Muscle of back (tissue), 13 donors: ENCODE measurements at places on chromosomes 6 and 20. TPM values are rescaled to one million over a fixed set of nuclear protein-coding genes. Genes with fewer than 3 reads are reported as not detected.
A peak's percentile ranks its signal among the peaks of the same experiment; 100 is the strongest.

EYS gene
- 0.84 TPM for polyA plus RNA-seq

DNA sequence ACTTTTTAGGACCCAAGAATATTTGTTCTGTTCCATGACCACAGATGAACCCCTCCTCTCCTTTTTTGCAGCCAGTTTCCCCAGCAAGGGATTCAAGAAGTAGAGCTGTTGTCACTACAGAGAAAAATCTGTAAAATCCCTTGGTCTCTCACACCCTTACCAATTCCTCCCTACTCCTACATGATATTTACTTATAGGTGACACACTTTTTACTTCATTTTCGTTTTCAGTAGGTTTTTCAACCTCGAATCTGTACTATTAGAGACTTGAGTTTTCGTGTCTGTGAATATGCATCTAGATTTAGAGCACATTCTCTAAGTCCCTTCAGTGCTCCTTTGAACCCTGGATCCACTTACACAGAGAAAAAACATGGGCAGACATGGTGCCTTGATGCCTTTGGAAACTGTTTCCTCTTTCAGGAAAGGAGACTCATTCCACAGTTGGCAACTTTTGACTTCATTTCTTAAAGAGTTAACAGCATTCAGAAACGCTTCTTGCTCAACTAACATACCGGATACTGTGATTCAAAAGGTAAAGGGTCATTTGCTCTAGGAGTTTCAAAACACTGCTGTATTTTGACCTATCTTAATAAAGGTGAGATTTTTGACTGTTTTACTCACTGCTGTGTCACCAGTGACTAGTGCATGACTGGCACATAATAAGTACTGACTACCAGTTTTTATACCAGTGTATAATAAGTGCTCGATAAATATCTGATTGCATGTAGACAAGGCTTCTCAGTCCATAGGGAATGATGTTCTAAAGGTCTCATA is 50.6 kb downstream of the LAMA4 start:
- no peak for DNase-seq

KIF13A gene
- 40.8 TPM for polyA plus RNA-seq

DNA sequence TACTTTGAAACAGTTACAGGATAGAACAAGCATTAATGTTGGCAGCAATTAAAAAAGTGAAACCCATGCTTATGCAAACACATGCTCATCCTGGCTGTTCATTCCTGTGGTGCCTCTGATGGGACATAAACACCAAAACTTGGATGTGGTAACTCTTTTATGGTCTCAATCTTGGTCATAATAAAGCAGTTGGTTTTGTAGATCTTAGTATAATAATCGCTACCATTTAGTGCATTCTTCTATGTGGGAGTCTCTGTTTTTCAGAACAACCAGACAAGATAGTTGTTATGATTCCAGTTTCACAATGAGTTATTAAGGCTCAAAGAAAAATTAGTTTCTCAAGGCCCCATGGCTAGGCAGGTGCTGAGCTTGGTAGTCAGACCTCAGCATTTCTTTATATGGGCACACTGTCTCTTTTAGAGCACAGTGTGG is 184.0 kb downstream of the UTRN start:
- DNase-seq: no peak

- DNase-seq: no peak
These were observed 133.1 kb upstream of the COL21A1 start for GRCh38 chr6:56380476-56380875.

GRCh38 chr6:97078791-97079190 is 154.3 kb downstream of the KLHL32 start:
- DNase-seq: no peak

SEMG1 gene
- 0.07 TPM for polyA plus RNA-seq

GRCh38 chr6:111210194-111210728 is 123.0 kb downstream of the SLC16A10 start:
- DNase-seq: peak; percentile 54

GRCh38 chr6:56093776-56094175 is 153.6 kb downstream of the COL21A1 start:
- no peak for DNase-seq

TPD52L2 gene
- polyA plus RNA-seq: 81.7 TPM

HSPA12B gene
- polyA plus RNA-seq: 23.1 TPM

- no peak for DNase-seq
These were observed 11.3 kb downstream of the DLK2 start for GRCh38 chr6:43444036-43444435.

GRCh38 chr6:126698732-126699240 is 358.9 kb downstream of the CENPW start:
- DNase-seq: no peak

C20orf144 gene
- 0.19 TPM for polyA plus RNA-seq

DNA sequence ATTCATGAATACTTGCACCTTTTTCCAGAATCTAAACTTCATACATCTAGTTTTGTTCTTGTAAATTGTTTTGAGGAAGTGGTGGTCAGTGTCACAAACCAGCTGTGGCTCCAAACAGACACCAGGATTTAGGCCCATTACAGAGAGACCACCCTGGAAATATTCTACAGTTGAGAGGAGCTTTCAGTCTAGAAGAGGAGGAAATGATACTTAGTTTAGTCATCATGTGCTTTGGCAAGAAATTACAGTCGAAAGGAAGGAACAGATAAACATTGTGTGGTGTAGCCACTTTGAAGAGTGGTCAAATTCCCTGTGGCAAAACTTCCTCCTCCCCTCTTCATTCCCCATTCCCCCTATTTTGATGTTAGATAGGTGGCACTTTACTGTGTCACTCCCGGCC is 15.7 kb downstream of the DCBLD1 start:
- DNase-seq: no peak

DNA sequence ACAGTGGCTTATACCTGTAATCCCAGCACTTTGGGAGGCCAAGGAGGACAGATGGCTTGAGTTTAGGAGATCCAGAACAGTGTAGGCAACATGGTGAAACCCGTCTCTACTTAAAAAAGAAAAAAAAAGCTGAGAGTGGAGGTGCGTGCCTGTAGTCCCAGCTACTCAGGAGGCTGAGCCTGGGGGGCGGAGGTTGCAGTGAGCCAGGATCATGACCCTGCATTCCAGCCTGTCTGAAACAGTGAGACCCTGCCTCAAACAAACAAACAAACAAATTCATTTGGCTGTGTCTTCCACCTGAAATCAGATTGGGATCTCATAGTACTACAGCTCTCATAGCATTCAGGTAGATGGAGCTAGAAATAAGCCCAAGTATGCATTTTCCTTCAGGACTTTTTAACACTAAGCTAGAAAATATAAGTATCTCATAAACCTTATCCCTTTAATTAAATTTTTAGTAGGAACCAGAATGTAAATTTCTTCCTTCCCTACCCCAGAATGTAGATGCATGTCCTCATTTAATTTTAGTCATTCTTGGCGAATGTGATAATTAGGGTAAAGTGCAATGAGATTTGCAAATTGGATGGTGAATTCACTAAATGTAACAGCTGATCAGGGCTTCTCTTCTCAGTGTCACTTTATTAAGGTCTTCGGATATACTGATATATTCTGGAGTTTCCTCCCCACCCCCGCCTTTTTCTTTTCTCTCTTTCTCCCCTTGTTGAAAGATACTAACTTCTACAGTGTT is 190.4 kb downstream of the CDKAL1 start:
- DNase-seq: no peak

- no peak for DNase-seq
These were observed 2.1 kb downstream of the FKBP1A start for GRCh38 chr20:1390581-1391403.

DEFB132 gene
- not detected for polyA plus RNA-seq

- no peak for DNase-seq
These were observed 95.3 kb upstream of the KCNG1 start for GRCh38 chr20:51118216-51118615.

DNA sequence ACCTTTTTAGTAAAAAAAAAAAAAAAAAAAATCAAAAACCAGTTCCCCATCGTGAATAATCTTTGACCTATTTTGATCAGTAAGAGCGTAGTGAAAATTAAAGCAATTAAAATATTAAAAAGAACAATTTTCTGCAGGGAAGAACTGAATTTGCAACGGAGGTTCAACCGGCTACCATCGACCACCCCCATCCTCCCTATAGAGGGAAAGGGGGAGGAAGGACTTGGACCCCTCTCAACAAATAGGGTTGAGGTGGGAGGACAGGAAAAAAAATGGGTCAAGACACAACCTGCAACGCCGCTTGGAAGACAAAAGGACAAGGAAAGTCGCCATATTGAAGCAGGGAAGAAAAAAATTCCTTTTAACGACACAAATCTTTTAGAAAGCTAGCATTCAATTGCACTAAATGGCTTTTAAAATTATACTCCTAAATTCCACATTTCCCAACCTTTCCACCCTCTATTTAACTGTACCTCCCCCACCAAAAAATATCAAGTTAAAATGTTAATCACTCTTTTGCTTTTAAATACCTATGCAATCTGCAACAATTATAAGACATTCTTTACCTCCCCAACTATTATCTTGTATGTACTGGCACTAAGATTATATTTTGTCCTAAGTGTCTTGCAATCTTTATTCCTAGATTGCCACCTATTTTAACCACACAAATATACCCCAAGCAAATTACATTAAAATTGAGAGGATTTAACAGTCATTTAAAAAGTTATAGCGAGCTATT is 1.7 kb downstream of the PPP1R10 start:
- peak; percentile 90 for DNase-seq

DNA sequence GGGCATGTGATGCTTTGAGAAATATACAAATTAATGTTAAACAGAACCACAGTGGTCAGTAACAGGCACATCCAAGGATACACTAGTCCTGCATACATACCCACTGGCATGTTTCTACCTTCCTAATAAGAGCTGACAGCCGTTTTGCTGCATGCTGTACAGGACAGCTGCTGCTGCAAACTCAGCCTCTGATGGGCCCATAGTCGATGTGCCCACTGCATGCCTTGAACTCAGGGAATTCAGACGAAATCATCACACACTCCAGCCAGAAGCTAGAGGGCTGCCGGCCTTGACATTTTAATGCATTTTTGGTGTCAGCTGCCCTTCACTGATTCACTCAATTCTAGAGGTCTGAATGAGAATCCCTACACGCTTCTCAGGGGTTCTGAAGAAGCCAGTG is 29.3 kb downstream of the FKBP1A start:
- DNase-seq: no peak

DNA sequence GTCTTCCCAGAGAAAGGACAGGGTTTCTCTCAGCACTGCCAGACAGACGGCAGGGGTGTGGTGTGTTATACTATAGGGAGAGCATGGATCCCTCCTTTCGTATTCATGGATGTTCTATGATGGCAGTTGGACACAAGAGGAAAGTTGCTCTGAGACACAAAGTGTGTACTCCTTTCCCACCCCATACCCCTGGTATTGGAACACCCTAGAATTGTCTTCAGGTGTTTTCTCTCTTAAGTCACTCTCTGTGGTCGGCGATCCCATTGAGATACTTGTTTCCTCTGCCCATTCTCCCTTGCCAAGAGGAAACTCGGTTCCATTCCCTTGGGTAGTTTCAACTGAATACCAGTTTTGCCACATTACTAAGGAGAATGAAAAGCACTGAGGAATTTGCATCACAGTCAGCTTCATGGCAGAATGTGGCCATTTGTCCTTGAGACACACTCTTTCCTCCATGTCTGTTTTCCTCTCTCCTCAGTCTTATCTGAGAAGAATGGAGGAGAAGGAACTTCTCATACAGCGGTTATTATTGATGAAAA is 53.4 kb downstream of the RNF182 start:
- DNase-seq: no peak

HLA-DRA gene
- polyA plus RNA-seq: 36.5 TPM

DNA sequence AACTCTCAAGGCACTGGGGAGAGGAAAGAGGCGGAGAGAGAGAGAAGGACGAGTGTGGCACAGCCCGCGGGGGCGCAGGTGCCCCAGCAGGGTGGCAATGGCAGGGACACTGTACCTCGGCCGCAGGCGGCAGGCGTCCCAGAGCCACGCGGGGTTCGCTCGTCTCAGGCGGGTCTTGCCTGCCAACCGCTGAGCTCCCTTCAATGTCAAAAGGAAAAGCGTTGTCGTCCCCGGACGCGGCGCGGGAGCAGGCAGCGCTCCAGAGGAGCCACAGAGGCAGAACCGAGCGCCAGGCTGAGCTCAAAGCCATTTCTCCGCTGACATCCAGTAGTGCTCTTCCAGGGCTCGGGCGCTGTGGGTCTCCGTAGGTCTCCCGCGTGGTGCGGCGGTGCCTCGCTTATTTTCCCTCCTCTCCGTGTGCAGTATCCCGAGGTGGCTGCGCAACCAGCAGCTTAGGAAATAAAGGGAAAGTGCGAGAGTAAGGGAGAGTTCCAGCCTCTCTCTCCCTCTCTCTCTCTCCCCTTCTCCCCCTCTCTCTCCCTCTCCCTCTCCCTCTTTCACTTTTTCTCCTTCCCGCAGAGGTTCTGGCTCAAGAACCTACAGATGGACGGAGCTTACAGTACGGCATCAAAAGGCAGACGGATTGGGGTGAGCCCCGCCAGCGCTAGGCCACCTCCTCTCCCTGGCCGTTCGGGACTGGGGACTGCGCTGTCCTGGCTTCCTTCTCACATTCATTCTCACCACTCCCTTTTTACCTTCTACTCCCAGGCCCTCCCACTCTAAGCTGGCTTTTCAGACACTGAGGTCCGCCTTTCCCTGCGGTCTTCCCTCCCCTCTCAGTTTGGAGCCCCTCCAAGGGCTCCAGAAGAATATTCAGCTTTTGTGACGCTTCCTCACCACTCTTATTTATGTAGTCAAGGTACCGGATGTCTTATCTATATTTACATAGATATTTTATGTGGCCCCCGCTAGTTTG is at the start of gene LAMA4:
LAMA4 (minus strand) TSS at position 727 of the 976 bp plus-strand sequence; CDS start at position 310, 417 bp downstream.
- DNase-seq: peak; percentile 84

SLC35F1 gene
- polyA plus RNA-seq: 2.4 TPM

DNA sequence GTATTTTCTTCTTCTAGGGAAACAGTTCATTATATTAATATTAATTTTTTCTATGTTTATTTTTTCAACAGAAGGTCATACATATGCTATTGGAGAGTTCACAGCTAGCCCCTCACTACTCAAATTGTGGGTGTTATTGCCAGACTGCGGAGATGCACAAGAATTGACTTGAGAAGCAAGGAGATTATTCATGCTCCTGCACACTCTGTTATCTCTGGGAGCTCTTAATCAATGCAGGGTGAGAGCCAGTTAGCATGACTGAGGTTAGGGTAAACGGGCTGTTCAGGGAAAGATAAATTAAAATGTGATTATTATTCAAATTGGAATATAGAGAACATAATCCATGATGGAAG is 48.9 kb upstream of the DEFB112 start:
- no peak for DNase-seq

DNA sequence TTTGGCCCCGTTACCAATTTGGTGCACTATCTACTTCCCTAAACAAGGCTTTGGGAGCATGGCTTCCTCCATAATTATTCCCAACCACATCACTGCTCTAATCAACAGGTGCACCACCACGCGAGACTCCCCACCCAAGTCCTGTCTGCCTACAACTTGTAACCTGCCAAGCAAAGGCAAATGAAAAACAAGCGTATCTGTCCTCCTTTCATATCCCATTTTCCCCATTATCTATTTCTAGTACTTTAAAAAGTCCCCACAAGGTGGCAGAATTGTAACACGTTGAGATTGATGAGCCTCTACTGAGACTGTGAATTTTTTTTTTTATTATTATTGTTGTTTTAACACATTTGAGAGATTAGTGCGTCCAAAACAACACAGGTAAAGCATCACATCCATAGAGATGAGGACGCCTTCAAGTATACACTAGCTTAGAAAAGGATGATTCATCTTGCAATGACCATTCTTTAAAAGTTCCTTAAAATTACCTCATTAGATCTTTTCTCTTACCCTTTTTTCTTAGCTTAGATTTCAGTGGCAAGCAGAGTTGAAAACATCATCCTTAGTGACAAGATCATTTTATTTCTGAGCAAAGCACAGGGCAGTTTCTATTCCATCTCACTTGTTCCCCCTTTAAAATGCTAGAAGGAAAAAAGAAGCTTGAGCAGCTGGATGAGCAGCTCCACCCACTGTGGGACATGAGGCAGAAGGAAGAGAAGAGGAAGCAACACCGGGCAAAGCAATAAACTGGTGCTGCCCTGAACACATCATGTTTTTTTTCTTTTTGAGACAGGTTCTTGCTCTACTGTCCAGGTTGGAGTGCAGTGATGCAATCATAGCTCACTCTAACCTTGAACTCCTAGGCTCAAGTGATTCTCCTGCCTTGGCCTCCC is 210.8 kb downstream of the ARHGAP18 start:
- DNase-seq: peak; percentile 73
